ENCODE measurements at places on chromosomes 6 and 20. TPM values are rescaled to one million over a fixed set of nuclear protein-coding genes. Genes with fewer than 3 reads are reported as not detected.

The NKAPL gene
- not detected for total RNA-seq

DNA sequence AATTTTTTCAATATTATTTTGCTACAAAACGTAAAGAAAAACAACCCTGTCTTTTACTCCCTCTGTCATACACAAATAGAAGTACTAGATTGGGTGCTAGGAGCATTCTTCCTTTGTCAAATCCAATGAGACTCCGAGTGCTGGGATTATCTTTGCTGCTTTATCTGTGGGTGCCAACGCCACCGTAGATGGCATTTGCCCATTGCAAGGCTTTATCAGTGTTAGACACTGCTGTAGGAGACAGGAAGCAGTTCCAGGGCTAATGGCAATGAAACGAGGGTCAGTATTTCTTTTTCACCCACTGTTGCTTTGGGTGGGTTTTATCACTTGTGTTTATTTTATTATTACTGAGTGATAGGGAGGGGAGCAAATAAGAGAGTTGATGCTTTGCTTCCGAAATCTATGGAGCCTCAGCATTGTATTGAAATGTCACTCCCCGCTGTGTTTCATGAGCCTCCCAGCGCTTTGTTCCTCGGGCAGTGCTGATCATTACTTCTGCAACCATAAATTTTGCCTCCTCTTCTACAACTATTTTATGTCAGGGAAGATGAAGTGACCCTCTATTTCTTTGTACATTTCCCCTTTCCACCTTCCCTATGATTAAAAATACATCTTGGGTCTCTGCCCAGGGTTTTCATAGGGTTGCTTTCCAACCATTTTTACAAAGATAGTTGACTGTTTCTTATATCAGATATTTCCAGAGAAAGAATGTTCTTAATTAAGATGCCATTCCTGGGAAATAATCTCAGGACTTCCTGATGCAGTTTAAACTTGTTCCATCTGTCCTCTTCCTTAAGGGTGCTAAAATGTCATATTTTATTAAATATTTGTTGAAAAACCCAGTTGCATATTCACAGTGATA lies 86.7 kb upstream of the LAMP5 start:
- DNase-seq: no peak

DNA sequence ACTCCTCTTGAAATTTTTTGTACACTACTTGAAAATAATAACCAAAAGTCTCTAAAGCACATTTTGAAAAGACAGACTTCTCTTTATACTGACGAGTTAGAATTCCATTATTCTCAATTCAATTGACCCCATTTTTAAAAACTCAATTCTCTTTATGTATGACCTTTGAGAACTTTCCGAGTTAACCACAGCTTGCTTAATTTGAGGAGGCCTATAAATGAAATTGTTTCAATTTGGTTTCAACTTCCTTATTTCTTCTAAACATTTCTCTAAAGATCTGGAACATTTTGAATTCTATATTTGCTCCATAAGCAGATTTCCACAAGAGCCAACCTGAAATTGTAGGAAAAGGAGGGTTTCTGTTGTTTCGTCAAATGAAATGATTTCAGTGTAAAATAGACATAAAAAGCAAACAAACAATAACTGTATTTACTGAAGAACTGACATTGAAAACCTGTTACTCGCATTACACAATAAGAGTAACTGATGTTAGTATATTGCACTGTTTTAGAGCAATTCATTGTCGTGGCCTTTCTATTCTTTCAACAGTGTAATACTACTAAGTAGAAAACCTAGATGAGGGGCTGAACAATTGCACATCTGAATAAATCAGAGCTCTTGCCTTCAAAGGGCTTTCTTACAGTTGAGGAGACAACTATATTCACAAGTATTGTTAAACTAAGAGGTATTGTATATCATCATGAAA lies 223.6 kb downstream of the HIVEP2 start:
- no peak for DNase-seq

- DNase-seq: no peak
Observed at GRCh38 chr20:14223806-14224205, 113.6 kb downstream of the FLRT3 start.

The MUCL3 gene
- not detected for total RNA-seq

The SAMD10 gene
- total RNA-seq: 18.8 TPM

The PAK1IP1 gene
- total RNA-seq: 11.1 TPM
